ENCODE measurements at places on chromosomes 12 and 14.
A peak's percentile ranks its signal among the peaks of the same experiment; 100 is the strongest.

- DNase-seq = no peak
Observed at GRCh38 chr12:17975763-17976162, 114.2 kb downstream of the RERGL start.

DNA sequence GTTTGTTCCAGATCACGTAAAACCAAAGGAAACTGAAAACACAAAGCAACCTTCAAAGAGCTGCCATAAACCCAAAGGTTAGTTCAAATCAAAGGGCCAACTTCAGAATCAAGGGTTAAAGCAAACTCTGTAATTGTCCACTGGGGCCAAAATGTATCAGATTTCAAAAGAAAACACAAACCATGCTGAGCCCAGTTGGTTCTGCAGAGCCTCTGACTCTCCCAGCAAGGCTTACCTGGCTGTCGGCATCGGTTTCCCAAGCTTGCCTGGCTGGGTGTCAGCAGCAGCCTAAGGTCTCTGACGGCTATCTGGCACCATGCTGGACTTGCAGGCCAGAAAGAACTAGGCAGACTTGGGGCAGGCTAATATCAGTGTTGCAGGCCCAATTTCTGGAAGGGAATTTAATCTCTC is 125.3 kb downstream of the DAD1 start:
- no peak for DNase-seq

GRCh38 chr12:51864833-51865670 is 16.5 kb upstream of the FIGNL2 start:
- no peak for DNase-seq

DNA sequence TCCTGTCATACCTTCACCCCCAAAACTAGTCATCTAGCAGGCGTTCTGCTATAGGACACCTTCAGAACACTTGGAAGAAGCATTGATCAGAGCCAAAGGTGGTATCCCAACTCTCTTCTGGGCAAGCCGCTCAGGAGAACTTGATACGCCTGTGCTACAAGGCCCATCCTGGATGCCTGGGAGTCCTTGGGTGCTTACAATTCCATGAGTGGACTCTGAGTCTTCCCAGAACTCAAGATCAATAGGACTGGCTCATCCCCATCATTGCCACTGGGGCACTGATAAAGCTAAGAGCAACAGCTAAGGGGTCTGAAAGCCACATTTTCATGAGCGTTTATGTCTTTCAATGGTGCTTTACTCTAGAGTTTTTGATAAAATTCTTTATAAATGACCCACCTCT is 1.9 kb downstream of the SPTB start:
- no peak for DNase-seq

- no peak for DNase-seq
Observed at GRCh38 chr12:4849115-4849541, 60.6 kb upstream of the KCNA1 start.

DNA sequence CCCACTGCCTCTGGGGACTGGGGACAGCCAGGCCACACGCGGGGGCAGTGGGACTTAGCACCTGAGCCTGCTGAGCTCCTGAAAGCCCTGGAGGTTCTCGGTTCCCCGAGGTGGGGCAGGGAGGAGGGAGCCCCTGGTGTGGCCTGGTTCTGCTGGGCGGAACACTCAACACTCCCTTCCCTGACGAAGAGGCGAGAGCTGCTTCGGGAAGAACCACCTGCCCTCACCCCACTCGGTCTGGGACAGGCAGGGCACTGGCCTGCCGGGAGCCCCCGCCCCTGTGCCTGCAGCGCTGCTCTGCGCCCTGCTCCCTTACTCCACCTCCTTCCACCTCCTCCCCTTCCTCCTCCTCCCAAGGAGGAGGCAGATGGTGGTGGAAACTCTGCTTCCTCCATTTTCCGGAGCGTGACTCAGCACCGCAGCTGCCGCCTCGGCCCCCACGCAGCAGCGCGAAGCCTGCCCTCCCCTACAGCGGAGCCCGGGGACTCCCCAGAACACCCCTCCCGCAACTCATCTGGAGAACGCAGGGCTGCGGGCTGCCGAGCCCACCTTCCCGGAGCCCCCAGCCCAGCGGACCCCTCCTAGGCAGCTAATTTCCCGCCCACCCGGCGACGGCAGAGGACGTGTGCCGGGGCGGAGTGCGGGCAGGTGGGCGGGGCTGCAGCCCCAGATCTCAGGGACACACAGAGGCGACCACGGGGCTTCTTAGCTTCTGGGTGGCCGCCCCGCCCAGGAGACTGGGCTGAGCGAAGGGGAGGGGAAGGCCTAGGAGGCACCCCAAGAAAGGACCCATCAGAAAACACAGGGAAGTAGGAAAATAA is 11.7 kb upstream of the INF2 start:
- DNase-seq = no peak

- no peak for DNase-seq
Observed at GRCh38 chr14:34201909-34202637, 251.2 kb upstream of the EGLN3 start.

- no peak for DNase-seq
Observed at GRCh38 chr14:35506927-35507326, 27.0 kb upstream of the INSM2 start.

GRCh38 chr12:32947206-32948067 is 50.9 kb upstream of the PKP2 start:
- DNase-seq = no peak

- no peak for DNase-seq
Observed at GRCh38 chr12:65695113-65695865, 129.0 kb upstream of the HMGA2 start.

GRCh38 chr14:77275601-77276017 is 4.6 kb upstream of the NGB start:
- peak; percentile 72 for DNase-seq

- DNase-seq = peak; percentile 93
Observed at GRCh38 chr14:102304611-102305506, at the start of gene MOK. Gene MOK, minus strand, starts transcription at chr14:102305164. Its CDS starts 196 bp downstream, at chr14:102304968.

DNA sequence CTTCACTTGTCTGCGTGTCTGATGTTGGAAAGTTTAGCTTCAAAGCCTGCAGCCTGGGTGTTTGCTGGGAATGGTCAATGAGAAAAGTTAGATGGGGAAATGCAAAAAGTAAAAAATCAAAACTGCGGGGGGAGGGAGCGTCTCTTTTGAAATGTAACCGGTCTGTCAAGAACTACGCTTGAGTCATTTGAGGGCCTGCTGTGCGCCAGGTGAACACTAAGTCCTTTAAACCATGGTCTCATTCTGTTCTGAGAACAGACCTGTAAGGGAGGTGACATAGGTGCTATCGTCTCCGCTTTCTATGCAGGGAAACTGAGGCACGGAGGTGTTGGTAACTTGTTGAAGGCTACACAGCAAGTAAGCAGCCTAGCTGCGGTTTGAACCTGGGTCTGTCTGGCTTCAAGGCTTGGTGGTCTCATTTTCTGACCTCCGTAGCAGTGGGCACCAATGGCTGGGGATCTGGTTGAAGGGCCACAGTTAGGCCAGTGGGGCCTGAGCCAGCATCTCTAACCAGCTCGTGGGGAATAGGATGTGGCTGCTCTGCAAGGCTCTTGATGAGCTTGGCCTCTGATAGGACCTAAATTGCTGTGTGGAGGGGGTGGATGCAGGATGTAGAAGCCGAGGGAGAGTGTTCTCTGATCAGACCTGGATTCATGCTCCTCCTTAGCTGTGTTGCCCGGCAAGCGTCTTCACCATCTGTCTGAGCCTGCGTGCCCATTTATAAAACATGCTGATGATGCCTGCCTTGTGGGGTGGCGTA is 41.5 kb downstream of the KCTD10 start:
- no peak for DNase-seq

GRCh38 chr12:47814539-47815170 is 5.0 kb downstream of the HDAC7 start:
- DNase-seq = no peak

DNA sequence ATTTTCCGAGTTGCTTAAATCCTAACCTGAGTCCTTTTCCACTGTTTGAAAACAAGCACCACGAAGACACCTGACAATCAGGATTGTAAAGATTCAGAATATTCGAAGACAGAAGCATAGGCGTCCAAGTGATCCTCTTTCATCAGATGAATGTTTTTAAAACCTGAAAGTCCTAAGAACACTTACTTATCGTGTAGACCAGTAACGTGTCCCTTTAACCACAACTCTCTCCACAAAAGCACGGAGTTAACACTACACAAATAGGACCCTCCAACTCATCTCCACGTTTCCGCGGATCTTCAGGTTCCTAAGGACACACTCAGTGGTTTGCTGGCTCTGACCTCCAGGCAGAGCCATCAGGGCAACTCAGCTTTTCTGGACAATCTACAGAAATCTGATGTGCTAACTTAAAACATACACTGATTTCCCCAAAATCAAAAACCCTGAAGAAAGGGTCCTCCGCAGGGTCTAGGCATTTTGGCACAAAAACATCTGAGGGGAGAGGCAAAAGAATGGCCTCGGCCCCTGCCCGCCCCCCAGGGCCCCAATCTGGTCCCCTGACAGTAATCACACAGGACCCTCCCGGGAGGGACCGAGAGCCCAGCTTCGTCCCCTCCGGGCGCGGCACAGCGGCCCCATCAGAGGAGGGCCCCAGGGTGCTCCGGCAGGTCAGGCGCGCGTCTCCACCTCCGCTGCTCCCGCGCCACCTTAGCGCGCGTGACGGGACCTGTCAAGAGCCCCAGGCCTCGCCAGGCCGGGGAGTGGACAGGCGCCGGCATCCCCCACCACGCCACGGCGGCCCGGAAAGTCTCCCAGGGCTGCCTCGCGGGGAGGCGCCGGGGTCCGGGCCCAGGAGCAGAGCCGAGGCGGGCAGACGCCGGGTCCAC is 925 bp downstream of the DICER1 start:
- DNase-seq = no peak

DNA sequence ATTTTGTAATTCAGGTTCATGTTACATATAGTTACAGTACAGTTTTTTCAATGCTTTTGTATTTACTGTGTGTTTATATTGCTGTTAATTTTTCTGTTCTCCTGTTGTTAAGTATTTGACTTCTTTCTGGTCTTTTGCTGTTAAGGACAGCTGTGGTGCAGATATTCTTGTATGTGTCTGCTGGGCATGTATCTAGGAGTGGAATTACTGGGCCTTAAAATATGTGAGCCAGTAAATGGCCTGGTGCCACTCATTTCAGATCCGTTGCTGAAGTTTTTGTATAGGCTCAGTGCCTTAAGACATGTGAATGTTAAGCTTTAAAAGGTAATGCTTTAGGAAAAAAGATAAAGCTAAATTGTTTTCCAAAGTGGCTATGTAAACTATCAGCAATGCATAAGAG is 87.3 kb downstream of the TTLL5 start:
- DNase-seq = no peak

- no peak for DNase-seq
Observed at GRCh38 chr14:80784820-80785219, 156.7 kb downstream of the CEP128 start.

GRCh38 chr14:24775950-24776349 is 142.0 kb upstream of the GZMB start:
- no peak for DNase-seq

GRCh38 chr12:88665071-88665470 is 84.8 kb upstream of the KITLG start:
- DNase-seq = no peak

- no peak for DNase-seq
Observed at GRCh38 chr12:49912345-49913255, 8.9 kb upstream of the FAIM2 start.

- no peak for DNase-seq
Observed at GRCh38 chr14:65941091-65941490, 528.6 kb downstream of the FUT8 start.

GRCh38 chr12:119180380-119181040 is 1.8 kb downstream of the HSPB8 start:
- no peak for DNase-seq

- no peak for DNase-seq
Observed at GRCh38 chr12:49847161-49847560, 4.3 kb upstream of the BCDIN3D start.

DNA sequence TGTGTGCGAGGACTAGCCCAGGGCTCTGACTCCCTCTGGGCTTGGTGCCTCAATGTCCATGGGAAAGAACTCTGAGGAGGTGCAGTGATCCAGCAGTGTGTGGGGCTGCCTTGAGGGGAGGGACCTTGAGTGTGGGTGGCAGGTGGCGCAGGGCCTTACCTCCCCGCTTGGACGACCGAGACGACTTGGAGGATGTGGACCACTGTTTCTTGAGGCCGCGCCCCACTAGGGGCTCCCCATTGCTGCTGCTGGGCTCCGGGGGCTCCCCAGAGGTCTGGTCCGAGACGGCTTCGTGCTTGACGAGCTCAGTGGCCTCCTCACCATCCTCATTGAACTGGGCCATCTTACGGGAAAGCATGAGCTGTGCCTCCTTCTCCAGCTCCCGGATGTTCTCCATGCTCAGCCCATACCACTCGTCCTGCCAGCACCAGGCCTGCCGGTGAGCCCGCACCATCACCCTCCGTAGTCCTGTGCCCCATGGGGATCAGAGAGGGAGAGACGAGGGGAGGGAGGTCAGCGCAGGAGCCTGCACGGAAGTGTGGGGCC is 24.7 kb downstream of the ARL6IP4 start:
- no peak for DNase-seq

- no peak for DNase-seq
Observed at GRCh38 chr12:45343269-45344051, 127.6 kb downstream of the ANO6 start.

DNA sequence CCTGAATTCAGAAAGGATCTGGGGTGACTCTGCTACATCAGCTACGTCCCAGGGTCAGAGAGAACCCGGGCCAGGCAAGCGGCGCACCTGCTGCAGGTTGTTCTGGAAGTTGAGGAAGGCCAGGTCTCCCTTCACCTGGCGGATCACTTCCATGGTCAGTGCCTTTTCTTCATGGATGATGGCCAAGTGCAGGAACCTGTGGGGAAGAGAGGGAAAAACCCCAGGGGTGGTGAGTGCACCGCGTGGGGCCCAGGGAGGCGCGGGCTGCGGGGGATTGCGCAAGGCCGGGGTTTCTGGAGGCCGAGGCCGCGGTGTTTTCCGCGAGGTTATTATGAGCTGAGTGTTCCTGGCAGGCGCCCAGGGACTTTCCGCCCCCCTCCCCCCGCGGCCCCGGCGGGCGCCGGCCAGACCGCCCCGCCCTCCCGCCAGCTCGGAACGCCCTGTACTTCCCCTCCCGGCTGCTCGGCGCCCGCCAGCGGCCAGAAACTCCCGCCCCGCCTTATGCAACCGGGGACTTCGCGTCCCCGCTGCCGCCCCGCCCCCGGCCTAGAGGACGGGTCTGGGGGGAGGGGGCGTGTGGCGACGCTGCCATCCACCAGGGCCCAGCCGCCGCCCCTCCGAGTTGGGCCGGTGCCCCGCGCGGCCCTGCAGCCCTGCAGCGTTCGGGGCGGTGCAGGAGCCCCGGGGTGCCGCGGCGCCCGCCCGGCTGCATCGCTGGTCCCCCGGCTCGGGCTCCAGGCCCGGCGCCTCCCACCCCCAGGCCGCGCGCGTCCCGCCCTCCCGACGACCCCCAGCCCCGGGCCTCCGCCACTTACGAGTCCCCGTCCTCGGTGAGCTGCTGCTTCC is 723 bp downstream of the NFKBIA start:
- DNase-seq = peak; percentile 90

Measured in dorsolateral prefrontal cortex (tissue), 122 donors.